ENCODE measurements at places on chromosomes 11 and 22.

- no peak for DNase-seq
Measured at GRCh38 chr11:8247312-8247711, 16.4 kb downstream of the LMO1 start.

DNA sequence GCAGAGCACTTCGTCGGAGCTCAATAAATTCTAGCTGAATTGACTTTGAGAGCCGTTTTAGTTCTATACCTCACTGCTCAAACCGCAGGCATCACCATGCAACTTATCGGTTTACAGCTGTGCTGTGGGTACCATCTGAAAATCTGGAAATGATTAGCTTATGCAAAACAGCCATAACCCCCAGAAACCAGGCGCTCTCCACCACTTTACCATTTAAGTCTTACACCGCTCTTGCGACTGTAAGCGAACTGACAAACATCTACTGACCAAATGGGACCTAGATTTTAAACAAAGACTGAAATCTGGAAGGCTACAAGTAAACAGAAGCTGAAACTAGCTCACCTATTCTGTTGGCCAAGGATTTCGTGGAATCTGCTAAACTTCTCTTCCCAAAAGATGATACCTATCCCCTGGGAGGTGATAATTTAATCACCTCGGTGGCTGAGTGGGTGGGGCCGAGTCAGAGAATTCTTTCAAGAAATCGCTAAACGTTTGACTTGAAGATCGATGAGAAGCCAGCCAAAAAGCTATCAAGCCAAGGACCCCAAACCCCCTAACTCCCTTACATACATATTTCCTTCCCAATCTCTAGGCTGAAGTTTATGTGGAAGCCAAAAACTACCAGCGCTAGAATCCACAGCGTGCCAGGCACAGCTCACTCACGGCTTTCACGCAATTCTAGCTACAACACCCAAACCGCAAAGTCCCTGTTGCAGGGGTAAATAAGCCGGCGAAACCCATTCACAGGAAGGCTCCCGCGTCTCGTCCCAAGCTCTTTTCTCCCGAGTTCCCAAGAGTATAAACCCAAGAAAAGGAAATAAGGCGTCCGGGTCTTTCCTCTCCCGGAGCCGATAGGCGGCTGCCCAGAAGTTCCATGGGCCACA lies 644 bp downstream of the SPTY2D1 start:
- peak; percentile 25 for DNase-seq

DNA sequence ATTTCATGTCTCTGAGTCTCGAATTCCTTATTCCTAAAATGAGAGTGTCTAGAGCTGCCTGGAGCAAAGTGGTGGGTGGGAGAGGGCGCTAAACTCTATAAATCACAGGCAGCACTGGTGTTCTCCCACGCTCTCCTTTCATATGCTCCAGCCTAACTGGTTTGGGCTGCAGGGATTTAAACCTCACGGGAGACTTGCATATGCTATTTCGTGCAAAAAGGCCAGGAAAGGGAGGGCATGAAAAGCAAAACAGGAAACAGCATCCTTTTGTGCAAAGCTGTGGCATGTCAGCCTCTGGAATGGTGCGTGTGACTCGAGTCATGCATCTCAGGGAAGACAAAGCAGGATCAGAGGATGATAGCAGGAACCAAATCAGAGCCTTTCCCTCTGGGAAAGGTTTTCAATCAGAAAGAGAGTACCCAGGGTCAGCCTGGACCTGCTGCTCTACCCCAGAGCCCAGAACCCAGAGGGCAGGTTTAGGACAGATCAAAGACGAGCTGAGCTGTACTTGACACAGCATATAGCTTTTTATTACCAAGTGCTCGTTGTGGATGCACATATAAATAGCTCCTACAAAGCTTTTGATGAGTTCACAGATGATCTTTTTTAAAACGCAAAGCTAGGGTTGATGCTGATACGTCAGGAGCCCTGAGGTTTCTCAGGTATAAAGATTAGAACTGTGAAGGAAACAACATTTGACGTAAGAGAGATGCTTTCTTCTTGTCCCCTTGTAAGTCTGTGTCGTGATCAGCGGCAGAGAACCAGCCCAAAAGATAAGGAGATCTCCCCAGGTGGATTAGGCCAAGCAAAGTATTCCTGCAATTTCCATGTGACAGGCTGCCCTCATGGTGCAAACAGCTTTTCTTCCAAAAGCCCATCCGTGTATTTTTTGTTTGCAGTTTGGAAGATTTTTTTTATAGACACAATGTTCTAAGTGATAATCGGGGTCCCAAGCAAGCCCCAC lies 46.2 kb upstream of the YWHAH start:
- DNase-seq: no peak

DNA sequence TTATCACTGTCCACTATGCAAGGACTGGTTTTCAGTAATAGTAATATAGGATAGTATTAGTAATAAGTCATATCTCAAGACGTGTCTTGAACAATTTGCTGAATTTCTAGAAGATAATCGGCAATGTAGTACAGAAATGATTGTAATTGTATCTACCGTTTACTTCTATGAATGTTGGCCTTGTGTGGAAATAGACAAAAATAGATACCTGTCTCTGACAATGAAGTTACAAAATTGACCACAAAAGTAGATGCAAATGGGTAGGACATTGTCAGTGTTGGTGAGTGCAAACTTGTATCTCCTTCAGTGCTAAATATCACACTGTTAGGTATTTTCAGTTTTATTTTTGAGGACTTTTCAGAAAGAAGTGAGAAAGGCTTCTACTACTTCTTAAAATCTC lies 43.1 kb downstream of the SVIP start:
- no peak for DNase-seq

DNA sequence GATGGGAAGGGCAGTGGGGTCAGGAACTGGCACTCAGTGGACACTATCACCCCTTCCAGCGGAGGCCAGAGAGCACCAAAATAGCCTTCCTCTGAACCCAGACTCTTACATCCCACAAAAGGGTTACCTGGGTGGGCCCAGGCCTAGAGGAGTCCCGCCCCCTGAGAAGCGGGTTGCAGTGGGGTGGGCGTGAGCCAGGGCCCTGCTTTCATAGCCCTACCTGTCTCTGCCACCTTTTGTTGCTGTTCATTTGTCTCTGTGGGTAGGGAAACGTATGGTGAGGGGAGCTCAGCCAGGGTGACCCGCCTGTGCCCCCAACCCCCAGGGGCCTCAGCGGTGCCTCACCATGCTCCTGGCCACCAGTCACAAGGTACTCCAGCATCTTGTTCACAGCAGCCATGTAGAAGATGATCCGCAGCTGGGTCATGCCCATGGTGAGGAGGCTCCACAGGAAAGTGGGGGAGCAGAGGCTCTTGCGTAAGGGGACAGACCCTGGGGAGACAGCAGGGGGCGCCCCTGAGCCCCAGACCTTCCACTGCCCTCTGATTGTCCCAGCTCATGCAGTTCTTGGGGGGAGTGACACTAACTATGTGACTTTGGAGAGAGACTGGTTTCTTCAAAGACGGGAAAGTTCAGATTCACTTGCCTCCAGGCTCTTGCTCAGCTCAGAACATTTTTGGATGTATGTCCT lies 24.0 kb downstream of the SLC43A1 start:
- DNase-seq: peak; percentile 43

Measured in SK-N-DZ (cell line).